ENCODE measurements at places on chromosomes 4 and X. TPM values are rescaled to one million over a fixed set of nuclear protein-coding genes. Genes with fewer than 3 reads are reported as not detected.

MND1 gene
- not detected for total RNA-seq

DNA sequence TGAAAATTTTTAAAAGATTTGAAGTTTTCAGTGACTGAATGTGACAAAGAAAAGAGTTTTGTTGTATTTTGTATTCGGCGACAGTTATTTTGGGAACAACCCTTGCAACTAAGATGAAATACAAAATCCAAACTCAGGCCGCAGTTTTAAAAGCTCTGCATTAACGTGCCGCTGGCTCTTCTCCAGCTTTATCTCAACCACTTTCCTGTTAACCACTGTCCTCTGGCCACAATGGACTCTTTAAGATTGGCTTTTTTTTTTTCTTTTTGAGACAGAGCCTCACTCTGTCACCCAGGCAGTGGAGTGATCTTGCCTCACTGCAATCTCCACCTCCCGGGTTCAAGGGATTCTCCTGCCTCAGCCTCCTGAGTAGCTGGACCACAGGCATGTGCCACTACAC is 22.1 kb upstream of the AMTN start:
- DNase-seq: no peak
- H3K27me3 ChIP-seq: no peaks in the 10 kb centered on the region
- no peaks in the 10 kb centered on the region for H3K36me3 ChIP-seq
- no peaks in the 10 kb centered on the region for H3K4me1 ChIP-seq
- no peak overlapping the region for H3K27ac ChIP-seq
- H3K4me3 ChIP-seq: no peak overlapping the region

GRCh38 chr4:85228264-85228663 is 246.7 kb upstream of the ARHGAP24 start:
- H3K4me3 ChIP-seq: no peak overlapping the region
- H3K4me1 ChIP-seq: no peaks in the 10 kb centered on the region
- no peaks in the 10 kb centered on the region for H3K36me3 ChIP-seq
- DNase-seq: no peak

DNA sequence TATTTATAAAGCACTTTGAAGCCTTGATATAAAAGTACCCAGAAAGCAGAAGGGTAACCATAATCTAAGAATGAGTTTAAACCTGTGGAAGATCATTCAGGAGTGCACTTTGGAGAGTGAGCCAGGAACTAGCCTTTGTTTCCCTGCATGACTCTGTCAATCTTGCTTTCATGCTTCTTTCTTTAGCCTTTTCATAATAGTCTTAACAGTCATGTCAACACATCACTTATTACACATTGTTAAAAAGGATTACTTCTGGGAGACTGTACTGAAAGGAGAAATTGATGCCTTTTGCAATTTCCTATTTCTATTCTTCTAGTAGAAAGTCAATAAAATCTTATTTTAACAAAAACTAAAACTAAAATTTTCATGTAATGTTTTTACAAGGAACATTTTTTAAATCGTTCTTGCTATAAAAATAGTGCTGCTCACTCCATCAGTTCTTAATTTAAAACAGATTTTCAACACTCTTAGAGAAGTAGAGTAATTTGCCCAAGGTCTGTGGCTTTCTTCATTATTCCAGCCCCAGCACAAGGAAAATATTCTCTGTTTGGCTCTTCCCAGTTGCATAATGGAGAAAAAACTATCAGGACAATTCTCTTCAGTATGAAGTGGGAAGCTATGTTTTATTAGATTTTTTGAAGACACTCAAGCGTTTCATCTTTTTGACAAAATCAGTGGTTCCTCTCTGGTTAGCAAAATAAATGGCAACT is 35.4 kb upstream of the SPP1 start:
- H3K4me3 ChIP-seq: no peak overlapping the region
- DNase-seq: no peak
- H3K4me1 ChIP-seq: no peaks in the 10 kb centered on the region
- no peaks in the 10 kb centered on the region for H3K36me3 ChIP-seq
- H3K27me3 ChIP-seq: no peaks in the 10 kb centered on the region

- peak within 1 kb of the TSS; percentile 81 for H3K27ac ChIP-seq
- peaks cover 24% of the 10 kb centered on the region for H3K4me1 ChIP-seq
- H3K27me3 ChIP-seq: no peaks in the 10 kb centered on the region
- peak within 1 kb of the TSS; percentile 60 for H3K4me3 ChIP-seq
- H3K36me3 ChIP-seq: no peaks in the 10 kb centered on the region
These were observed at the start of gene NPNT for GRCh38 chr4:105894660-105895582. Gene NPNT, plus strand, starts transcription at chr4:105895471. Its CDS starts 182 bp downstream, at chr4:105895653.

DNA sequence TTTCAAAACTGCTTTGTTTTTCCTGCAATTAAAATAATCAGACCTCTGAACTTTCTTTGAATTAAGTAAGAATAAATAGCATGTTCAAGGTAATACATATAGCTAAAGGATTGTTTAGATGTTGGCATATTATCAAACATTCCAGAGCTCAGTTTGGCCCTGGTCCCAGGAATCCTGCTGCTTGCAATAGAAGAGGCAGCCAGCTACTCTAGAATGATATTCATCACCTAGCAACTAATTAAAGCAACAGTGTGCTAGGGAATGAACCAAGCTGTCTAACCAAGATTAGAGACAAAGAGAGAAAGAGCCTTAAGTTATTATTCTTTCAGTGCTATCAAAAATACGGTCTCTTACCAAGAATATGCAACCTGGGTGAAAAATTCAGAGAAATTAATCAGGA is 460.9 kb downstream of the GABRG1 start:
- H3K27me3 ChIP-seq: no peaks in the 10 kb centered on the region
- H3K4me1 ChIP-seq: no peaks in the 10 kb centered on the region
- no peak overlapping the region for H3K27ac ChIP-seq
- H3K4me3 ChIP-seq: no peak overlapping the region

DNA sequence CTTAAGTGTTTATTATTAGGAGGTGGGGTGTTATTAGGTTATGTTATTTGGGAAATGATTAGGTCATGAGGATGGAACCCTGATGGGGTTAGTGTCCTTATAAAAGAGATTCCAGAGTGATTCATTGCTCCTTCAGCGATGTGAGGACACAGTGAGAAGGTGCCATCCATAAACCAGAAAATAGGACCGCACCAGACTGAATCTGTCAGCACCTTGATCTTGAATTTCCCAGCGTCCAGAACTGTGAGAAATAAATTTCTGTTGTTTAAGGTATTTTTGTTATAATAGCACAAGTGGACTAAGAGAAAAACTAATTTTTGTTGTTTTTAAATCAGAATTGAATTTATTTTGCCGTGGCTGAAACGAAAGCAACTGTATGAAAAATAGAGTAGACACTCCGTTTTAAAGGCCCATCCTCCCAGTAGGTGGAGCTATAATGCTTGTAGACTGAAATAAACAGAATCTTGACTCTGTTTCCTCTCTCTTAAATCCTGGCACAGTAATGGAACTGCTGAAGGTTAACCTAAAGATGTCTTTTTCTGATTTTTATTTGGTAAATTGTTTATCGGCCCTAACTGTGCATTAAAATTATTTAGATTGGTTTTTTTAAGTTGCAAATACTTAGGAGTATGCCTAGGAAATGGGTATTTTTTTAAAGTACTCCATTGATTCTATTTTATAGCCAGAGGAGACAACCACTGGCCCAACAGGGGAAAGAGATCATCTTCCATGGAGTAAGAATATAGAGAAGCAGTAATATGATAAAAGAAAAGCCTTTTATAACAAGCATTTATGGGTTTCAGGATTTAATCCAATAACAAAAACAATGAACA is 133.2 kb upstream of the ADAMTS3 start:
- DNase-seq: no peak
- no peak overlapping the region for H3K27ac ChIP-seq
- H3K4me1 ChIP-seq: no peaks in the 10 kb centered on the region
- peak overlapping the region; percentile 24 for H3K4me3 ChIP-seq
- no peaks in the 10 kb centered on the region for H3K27me3 ChIP-seq

DNA sequence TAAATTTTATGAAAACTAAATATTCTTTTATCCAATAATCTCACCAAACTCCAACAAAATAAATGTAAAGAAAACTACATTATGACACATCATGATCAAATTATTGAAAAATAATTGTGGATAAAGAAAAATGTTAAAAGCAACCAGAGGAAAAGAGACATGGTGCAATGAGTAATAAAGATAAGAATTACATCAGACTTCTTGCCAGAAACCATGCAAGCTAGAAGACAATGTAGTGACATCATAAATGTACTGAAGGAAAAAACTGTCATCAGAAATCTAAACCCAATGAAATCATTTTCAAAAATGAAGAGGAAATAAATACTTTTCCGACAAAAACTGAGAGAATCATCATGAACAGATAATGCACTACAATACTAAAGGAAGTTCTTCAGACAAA is 135.9 kb upstream of the EOLA2 start:
- H3K27me3 ChIP-seq: no peaks in the 10 kb centered on the region
- no peaks in the 10 kb centered on the region for H3K36me3 ChIP-seq
- no peaks in the 10 kb centered on the region for H3K4me1 ChIP-seq
- H3K4me3 ChIP-seq: no peak overlapping the region
- H3K27ac ChIP-seq: no peak overlapping the region
